ENCODE measurements at places on chromosomes 7 and 10. TPM values are rescaled to one million over a fixed set of nuclear protein-coding genes. Genes with fewer than 3 reads are reported as not detected.
A peak's percentile ranks its signal among the peaks of the same experiment; 100 is the strongest.

- no peak for DNase-seq
Observed at GRCh38 chr10:58384095-58384494, 1.1 kb upstream of the TFAM start.

GRCh38 chr10:7054915-7055314 is 355.9 kb downstream of the SFMBT2 start:
- no peak for DNase-seq

GRCh38 chr10:14904864-14905263 is 26.2 kb downstream of the SUV39H2 start:
- no peak for DNase-seq

DNA sequence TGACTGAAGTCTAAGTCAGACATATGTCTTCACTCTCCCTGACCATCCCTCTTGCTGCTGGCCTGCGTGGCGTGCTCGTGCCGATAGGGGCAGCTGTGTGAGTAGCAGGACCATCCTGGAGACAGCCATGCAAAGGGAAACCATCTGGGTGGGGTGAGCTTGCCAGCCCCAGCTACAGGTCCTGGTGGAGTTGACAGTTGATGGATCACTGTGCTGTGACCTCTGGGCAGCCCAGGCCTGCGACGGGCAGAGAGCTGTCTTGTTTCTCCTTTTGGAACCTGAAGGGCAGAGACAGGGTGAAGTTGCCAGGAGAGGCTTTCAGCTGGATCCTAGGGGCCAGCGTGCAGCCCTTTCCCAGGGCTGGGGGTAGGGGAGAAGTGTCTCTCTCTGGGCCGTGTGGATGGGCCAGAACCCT is 44.7 kb downstream of the GRK5 start:
- peak; percentile 51 for DNase-seq

DNA sequence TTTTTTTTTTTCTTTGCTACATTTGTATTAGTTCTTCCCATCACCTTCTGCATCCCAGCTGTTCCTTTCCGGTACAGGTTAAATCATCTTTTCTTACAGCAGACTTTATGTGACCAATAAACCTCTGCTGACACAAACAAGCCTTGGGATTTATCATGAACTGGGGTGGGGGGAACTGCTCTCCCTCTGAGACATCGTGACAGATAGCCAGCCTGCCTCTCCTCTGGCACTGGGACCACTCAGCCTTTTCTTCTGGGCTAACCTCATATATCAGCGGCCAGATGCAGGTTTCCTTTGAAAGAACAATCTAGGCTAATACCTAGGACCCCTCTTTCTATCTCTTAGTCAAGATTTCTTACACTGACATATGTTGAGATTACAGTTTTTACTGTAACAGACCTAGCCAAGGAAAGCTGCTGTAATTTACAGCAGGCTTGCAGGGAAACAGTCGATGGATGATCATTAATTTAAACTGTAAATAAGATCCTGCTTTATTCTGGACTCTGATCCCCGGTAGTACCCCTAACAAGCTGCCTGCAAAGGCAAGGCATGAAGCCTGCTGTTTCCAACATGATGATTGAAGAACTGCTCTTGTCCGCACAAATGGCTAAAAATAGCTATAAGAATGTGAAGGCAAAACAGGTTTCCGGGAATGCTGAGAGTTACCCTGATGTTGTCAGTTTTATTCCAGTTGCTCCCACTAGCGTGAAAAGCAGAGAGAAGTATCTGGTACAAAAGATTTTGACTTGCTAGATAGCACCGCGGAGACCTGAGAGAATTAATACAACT is 338.7 kb downstream of the SORCS1 start:
- DNase-seq: no peak

GRCh38 chr7:34844406-34844805 is 186.4 kb downstream of the NPSR1 start:
- DNase-seq: no peak

GRCh38 chr10:3778692-3779157 is 6.3 kb downstream of the KLF6 start:
- DNase-seq: no peak

GRCh38 chr7:149493366-149493765 is 4.2 kb downstream of the ZNF746 start:
- no peak for DNase-seq

DNA sequence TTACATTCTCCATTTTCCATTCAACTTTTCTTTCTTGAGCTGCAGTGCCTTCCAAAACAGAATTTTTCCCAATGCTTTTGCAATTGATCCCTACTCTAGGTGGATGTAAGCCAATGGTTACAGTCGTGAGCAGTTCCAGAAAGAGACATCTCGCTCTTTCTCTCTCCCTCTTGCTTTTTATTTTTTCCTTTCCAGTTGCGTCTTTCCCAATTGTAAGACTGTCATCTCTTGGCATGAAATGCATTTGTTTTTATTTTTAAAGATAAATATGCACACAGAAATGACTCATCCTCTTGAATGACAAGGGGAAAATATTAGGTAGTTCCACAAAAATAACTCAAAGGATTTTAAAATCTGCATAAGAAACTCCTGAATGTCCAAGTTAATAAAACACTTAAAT is 25.1 kb downstream of the GLI3 start:
- DNase-seq: no peak

GRCh38 chr7:2060701-2061100 is 172.0 kb downstream of the MAD1L1 start:
- no peak for DNase-seq

GRCh38 chr7:74320645-74321221 is 31.5 kb downstream of the CLIP2 start:
- DNase-seq: no peak

DNA sequence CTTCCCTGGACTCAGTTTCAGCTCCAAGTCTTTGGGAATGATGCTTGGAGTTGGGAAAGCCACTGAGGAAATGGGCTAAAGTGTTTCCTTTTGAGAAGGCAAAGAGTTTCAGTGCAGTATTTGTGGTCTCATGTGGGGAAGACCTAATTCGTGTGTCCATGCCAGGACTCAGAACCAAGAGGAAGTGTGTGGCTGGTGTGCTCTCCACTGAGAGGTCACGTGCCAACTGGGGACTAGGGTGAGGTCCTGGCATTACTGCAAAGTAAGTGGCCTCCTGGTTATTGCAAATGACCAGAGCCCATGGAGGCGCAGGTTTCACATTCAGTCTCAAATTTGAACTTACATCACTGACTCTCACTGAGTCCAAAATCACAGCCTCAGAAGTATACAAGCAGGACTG is 48.6 kb upstream of the ITPRID1 start:
- no peak for DNase-seq

- no peak for DNase-seq
Observed at GRCh38 chr10:59181668-59182067, 5.2 kb downstream of the PHYHIPL start.

DNA sequence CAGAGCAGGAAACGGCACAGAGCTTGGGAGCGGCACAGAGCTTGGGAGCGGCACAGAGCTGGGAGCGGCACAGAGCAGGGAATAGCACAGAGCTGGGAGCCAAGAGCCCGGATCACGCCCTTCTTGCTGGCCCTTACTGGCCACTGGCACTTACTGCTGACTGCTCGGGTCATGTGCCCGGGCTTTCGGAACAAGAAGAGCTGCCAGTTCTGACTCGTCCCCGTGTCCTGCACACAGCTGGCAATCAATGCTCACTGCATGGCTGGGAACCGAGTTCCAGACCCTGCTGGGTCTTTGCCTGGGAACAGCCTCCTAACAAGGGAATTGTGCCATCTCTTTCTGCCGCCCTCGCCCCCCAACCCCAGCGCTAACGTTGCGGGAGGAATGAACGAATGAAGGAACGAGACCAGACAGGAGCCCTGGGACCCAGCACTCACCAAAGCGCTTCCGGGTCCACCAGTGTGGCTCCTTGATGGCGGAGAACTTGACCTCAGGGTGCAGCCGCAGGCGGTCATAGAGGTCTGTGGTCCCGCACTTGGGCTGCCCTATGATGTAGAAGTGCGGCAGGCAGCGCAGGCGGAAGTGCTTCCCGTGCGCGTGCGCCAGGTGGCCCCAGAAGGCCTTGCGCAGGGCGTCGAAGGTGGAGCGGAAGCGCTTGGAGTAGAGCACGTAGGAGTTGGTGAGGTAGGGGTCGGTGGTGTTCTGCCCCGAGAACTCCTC is 49.1 kb downstream of the CHST15 start:
- peak; percentile 86 for DNase-seq

DNA sequence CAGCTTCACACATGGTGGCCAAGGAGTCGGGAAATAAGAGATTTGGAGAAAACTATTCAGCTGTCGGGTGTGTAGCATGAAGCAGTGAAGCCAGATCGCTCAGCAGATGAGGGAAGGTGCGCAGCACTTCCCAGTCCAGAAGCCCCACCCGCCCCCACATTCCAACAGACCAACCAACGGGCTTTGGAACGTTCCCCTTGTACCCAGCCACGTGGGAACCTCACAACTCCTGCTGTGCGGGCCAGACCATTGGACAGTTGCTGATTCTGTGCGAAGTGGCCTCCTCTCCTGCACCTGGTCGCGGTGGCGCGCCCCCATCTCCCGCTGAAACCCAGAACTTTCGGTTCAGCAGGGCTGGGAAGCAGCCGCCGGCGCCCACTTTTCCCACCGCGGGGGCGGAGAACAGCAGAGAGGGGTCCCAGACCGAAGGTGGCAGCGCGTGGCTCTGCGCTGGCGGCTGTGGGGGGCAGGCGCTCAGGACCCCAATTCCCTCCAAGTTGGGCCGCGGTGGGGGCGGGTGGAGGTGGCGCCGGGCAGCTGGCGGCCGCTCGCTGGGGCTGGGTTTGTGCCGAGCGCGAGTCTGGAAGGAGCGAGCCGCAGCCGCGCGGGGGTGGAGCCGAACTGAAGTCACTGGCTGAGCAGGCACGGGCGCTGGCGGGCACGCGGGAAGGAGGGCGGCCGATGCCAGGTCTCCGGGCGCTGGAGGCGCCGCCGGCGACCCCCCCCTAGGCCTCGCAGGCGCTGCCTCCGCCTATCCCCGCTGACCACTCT is 1301.5 kb upstream of the SORCS1 start:
- peak; percentile 56 for DNase-seq

DNA sequence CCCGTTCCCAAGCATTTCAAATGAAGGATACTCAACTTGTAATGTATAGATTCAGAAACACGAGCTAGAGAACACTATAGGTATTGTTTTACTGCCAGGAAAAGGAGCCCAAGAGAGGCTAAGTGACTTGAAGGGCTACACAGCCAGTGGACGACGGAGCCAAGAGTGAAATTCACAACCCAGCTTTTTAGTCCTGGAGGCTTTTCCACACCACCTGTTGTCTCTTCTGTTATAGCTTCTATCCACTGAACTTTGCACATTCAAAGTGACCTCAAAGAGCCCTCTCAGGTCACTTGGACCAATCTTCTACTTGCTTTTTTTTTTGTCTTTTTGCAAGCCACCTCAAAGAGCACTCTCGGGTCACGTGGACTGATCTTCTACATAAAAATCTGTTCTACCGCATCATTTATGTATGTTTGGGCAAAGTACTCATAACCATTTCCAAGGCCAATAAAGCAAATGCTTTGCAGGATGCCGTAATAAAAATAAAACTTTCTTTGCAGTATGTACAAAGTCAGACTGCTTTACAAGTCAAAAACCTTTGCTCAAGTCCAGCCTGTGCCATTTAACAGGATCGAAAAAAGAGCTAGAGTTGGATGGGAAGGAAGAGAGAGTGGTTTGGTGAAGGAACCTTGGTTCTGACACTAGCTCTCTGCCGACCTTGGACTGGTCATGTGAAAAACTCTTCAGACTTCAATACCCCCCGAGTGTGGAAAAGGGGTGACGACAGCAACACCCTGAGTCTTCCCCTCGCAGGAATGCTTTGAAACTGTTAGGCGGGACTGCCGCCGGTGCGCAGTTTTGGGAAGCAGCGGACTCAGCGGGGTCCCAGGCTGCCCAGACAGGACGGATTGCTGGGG is 821 bp downstream of the SLC35B4 start:
- no peak for DNase-seq

GRCh38 chr7:151827620-151828019 is 49.3 kb downstream of the PRKAG2 start:
- DNase-seq: peak; percentile 15

DNA sequence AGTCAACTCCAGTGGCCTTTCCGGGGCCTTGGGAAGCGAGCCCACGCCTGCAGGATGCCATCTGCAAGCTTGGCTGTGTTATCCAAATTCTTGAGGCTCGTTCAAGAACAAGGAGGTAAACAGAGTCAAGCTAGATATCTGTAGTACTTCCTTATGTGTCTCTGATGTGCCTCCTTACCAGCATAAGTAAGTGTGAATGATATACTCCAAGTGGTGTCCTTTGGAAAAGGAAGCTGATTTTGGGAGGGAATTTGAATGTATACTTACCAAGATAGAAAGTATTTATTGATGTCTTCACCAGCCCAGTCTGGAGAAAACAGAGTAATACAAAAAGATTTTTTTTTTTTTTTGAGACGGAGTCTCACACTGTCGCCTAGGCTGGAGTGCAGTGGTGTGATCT is 372.3 kb upstream of the GALNT17 start:
- DNase-seq: no peak

DNA sequence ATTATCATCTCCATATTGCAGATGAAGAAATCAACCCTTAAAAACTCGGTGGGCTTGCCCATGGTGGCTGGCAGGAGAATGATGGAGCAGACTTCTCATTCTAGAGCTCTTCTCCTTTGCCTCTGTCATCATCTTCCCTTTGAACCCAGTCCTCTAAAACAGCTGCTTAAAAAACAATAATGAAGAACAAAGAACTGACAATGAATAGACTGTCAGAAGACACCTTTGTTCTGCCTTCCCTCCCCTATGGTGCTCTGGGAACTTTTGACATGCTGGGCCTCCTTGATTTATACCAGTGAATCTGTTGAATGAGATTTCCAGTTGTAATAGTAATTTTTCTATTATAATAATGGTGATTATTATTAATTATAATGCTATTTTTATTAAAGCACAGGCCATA is 103.0 kb downstream of the SORCS3 start:
- no peak for DNase-seq

DNA sequence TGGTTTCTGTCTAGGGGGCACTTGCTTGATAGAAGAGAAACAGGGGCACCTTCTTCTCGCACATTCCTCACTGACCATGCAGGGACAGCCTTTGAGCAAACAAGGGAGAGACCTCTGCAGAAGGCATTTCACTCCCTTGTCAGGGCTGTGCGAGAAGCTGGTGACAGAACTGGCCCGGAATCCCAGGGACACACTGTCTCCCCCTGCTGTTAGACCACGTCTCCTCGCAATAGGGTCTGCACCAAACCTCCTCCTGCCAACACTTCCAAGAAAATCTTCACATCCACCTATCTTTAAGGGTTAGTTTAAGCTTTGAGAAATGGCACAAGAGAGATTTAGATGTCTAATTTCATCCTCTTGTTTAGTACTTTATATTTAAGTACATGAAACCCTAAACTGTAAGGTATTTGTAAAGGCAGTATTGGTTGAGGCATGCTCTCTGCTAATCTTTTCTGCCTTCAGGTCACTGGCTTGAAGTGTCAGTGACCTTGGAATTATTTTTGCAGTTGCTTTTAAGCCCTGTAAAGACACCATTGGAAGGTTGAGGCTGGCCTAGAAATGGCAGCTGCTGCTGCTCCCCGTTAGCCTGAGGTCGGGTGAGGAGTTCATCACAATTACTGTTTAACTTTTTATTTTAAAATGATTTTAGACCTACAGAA is 37.0 kb downstream of the RBM20 start:
- DNase-seq: peak; percentile 34

PDK4 gene
- polyA plus RNA-seq: 2,971 TPM

PRRT4 gene
- 3.5 TPM for polyA plus RNA-seq

NUTM2B gene
- not detected for polyA plus RNA-seq

SLF2 gene
- 11.5 TPM for polyA plus RNA-seq

CD36 gene
- polyA plus RNA-seq: 171 TPM

FAM20C gene
- 18.3 TPM for polyA plus RNA-seq

MACROH2A2 gene
- polyA plus RNA-seq: 3.0 TPM

ZNF239 gene
- polyA plus RNA-seq: 8.3 TPM

THSD7A gene
- 0.18 TPM for polyA plus RNA-seq

PDE6C gene
- not detected for polyA plus RNA-seq

C1GALT1 gene
- 3.9 TPM for polyA plus RNA-seq

WIPF3 gene
- polyA plus RNA-seq: 17.4 TPM
